ENCODE measurements at places on chromosomes 6 and 20.

GRCh38 chr20:312866-313265 lies 12.5 kb upstream of the SOX12 start:
- no peak for DNase-seq

- no peak for DNase-seq
Observed at GRCh38 chr20:48638546-48638945, 189.3 kb downstream of the PREX1 start.

GRCh38 chr20:32442630-32443373 lies 84.7 kb downstream of the ASXL1 start:
- no peak for DNase-seq

GRCh38 chr6:131107151-131107550 lies 28.1 kb upstream of the AKAP7 start:
- no peak for DNase-seq

DNA sequence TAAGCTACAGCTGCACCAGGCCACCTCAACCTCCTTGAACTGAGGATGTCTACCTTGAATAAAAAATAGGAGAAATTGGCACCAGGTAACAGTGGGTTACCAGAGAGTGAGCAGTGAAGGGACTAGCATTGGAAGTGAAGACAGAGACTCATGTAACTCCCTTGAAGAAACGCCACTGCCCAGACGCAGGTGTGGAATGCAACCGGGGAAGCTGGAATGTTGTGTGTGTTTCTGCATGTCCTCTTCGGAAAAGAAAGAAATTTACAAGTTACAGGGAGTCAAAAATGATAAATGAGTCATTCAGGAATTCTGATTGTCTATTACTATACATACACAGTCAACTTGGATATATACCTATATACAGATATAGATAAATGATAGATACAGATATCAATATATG lies 514.7 kb upstream of the AGPAT4 start:
- no peak for DNase-seq

DNA sequence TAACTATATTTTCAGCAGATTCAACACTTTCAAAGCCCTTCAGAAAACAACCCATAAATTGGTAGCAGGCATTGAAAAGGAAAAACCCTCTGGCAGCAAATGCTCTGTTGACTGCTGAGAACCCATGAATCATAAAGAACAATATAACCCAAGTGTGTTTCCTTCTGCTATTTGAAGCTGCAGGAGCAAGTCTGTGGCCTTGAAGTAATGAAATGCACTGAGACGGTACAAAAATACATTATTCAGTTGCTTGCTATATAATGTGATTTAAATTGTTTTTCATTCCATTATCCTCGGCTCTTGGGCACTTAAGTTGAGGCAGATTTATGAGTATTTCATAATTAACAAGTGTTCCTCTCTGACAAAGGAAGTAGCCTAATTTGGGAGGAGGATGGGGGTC lies 40.6 kb upstream of the SAMD5 start:
- no peak for DNase-seq

DNA sequence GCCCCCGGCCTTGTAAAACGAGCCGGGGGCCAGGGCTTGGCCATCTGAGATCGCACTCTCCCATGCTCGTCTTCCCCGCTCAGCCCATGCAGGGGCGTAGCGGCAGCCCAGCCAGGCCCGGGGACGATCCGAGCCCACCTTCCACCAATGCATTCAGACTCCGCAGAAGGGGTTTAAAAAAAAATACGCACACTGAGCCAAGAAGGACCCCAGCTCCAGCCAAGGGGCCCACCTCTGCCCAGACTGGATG lies 320 bp downstream of the GSTA4 start:
- peak; percentile 67 for DNase-seq

DNA sequence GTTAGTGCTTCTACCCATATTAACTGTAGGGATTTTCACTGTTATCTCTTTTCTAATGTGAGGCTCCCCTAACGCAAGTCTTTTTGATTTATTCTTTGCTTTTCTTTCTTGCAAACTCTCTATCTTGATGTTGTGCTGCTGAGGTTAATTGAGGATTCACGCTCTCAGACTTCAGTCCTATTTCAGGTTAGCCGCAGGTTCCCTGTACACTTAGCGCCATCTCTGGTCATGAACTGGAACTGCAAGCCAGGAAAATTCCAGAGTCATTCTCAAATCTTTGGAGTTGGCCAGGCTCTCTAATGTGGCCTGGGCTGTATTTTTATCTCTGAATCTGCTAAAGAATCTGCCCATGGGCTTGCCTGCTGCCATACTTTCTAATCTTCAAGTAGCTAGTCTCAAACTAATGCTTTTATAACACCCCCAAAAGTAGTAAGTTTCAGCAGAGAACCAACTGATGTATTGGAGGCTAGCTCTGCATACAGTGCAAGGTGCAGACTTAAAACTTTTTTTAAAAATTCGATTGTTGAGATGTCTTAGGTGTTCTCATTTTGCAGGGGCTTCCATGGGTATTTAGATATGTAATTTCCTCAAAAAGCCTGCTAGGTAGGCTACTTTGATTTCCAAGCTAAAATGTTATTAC lies 91.1 kb upstream of the OPRM1 start:
- DNase-seq = no peak

- DNase-seq = no peak
Observed at GRCh38 chr6:116277124-116277523, 2.6 kb downstream of the TSPYL1 start.

DNA sequence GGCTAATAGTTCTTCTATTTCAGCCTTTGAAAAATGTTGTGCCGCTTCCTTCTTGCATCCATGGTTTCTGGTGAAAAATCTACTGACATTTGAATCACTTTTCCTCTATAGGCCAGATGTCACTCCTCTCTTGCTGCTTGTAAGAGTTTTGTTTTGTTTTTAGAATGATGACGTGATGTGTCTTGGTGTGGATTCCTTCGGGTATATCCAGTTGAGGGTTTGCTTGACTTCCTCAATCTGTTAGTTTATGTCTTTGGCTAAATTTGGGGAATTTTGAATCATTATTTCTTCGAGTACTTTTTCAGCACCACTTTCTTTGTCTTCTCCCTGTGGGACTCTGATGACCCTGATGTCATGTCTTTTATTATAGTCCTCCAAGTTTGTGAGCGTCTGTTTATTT lies 175.5 kb downstream of the MYLK4 start:
- no peak for DNase-seq

DNA sequence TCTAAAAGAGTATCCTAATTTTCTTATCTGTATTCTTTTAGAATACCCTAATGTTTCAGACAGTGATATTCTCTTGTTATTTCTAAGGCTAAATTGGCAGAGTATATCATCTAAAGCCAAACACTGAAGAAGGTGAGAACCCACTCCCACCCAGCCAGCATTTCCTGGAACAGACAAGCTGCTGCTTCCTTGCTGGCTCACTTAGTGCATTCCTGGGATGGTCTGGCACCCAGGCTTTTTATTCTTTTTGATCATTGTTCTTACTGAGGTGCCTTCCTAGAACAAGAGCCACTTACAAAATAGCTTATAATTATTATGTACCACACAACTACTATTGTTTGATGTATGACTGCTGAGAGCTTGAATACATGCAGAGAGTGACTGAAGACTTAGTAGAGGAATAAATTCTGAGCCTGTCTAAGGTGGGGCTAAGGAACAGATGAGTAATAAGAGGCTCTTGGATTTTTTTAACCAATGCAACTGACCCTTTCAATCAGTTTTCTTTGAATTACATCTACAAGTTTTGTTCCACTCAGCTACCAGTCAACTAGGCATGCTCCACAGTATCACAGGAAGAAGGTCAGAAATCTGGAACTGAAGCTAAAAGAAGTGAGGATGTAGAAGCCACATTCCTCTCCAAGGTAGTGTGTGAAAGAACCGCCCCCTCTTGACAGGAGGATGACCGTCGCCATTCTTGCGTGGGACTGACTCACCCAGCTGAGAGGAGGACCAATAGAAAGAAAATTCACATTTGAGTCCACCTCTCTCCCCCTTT lies 30.1 kb downstream of the PRPH2 start:
- no peak for DNase-seq

GRCh38 chr6:49299279-49299678 lies 163.8 kb downstream of the MMUT start:
- no peak for DNase-seq

DNA sequence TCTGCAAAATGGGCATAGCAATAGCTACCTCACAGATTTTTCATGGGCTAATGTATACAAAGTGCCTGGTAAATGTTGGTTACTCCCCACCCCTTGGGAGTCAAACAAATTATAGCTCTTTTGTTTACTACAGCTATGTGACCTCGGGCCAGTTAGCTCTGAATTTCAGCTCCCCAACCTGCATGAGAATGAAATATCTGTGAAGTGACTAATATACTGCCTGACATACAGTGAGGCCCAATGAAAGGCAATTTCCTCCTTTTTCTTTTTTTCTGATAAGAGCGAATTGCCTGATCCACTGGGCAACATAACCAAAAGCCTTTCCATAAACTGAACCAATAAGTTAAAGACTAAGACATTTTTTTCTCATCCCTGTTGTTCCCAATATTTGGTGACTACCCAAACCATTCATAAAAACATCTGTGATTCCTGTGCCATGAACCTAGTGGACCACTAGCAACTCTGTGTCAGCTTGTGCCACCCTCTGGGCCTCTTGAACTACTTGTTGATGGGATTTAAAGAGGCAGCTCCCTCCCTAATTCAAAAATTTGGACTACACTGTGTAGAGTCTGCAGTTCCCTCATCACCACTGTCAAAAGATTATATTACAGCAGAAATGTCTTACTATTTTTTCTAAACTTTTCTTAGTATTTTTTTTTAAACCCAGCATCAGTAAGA lies 91.9 kb upstream of the TMEM30A start:
- DNase-seq = no peak

DNA sequence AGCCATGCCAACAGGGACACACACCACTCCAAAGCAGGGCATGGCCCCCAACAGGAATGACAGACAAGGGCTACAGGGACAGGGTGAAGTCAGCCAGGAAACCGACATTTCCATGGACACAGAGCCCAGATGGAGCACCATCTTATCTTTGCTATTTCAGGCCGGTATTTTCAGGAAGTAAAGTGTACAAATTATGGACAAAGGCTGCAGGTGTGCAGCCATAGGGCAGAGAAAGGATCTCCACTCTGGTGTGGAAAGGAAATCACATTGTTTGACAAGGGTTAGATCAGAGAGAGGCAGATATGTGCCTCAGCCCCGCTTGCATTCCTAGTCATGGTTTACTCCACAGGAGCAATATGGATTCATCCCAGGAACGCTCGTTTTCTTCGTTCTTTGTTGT lies 81.7 kb upstream of the SLC22A23 start:
- no peak for DNase-seq

- DNase-seq = peak; percentile 46
Observed at GRCh38 chr6:149862922-149863697, 1.0 kb downstream of the LRP11 start.

- no peak for DNase-seq
Observed at GRCh38 chr20:3658716-3659491, 4.3 kb downstream of the GFRA4 start.

DNA sequence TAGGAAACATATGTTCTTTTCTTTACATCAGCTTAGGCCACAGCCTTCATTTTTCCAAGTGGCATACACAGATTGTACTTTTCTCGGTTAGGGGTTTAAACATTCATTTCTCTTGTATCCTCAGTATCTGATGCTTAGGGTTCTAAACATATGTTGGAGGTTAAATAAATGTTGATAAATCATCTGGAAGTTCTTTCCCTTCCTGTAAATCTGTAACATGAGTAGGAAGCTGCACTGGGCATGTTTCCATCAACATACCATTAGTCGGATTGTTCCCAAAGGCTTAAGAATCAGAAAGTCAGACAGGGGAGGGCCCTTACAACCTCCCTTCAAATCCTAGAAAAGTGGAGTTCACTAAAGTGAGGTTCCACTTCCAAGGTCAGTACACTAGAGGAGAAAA lies 54.8 kb upstream of the BCLAF1 start:
- no peak for DNase-seq

DNA sequence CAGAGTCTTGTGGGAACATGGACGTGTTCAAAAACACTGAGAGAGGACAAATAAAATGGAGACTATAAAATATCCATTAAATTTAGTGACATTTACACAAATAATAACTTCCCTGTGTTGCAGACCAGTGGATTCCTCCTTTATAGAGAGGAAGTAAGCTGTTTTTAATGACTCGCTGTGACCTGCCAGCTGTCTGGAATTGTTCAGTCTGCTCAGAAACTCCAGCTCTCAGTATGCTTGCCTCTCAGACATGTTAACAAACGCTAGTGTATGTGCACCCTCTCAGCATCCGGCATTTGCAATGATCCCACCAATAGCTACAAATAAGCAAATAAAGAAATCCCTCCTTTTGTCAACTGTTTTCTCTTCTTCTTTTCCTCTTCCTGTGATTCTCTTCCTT lies 158.0 kb upstream of the TCF21 start:
- DNase-seq = no peak

GRCh38 chr6:88764081-88764480 lies 199.3 kb downstream of the RNGTT start:
- DNase-seq = no peak

- DNase-seq = peak; percentile 81
Observed at GRCh38 chr6:26312501-26313397, 52.2 kb upstream of the BTN3A2 start.

- peak; percentile 26 for DNase-seq
Observed at GRCh38 chr20:36792422-36792821, 18.9 kb upstream of the DSN1 start.

DNA sequence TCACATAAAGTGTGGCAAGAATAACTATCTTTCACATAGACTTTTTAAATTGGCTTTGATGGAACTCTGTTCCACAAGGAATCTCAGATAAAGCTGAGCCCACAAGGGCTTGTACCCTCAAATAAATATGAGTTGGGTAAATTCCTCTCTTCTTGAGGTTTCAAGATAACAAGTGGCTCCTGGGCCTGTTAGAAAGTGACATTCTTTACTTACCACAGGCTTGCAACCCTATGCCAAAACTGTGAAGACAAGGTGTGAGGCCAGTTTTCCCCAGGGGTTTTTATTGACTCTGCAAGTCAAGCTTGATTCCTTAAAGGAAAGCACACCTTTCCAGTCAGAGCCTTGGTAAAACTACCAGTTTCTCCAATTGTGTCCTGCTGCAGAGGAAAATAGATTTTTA lies 664.8 kb upstream of the GJE1 start:
- DNase-seq = no peak
